ENCODE measurements at places on chromosomes 12 and 14.

DNA sequence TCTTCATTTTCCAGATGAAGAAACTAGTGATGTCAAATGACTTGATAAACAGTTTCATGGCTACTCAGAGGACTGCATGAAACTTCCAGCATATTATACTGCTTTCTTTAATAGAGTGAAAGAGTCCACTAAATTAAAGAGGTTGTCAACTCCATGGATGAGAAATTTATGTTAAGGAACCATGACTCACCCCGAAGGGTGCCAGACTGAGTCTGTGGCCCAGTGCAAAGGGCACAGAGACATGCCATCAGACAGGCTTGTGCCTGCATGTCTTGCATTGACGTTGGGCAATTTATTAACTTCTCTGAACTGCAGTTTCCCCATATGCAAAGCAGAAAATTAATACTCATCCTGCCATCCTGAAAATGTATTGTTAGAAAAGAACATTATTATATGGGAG is 382.4 kb downstream of the APAF1 start:
- DNase-seq: no peak

DNA sequence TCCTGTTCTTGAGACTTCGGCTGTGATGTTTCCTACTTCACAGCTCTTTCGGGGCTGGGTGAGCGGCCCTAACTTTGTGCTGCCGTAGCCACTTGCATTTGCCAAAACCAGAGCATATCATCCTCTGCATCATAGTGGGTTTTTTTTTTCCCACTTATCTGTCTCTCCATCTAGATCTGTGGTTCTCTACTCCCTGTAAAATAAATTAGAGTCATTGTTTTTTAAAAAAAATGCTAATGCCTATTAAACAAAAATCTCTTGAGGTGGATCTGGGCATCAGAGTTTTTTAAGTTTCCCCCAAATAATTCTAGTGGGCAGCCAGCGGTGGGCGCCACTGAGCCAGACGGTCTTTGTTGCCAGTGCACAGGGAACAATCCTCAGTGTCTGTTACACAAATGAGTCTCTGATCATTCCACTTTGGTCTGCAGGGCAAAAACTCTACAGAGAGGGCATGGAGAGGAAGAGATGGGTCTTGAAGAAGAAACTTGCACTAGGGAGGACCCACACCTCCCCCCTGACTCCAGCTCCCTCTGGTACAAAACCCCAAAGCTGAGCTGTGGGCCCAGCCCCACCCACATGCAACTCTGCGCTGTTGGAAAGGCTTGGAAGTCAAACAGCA is 62.4 kb upstream of the BCL2L14 start:
- no peak for DNase-seq

DNA sequence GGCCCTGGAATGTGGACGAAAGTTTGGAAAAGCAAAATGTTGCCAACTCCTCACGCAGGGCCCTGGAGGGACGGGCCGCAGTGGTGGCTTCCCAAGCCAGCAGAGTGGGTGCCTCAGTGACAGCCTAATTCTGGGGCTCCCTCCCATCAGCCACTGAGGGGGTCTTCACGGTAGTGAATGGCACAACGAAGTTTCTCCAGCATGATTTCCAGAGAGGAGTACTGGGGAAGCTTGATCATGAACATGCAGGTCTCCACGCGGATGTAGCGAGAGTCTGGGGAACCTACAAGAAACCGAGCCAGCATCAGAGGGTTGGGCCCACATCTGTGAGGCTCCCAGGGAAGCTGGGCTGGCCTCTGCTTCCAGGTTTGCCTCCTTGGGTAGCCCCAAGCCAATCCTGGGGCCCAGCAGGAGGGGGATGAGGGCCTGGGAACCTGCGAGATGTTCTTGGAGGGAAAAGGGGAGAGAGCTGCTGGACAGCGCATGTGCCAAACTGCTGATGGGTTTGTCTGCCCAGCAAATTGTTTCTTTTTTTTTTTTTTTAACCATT is 37.0 kb downstream of the TRAFD1 start:
- no peak for DNase-seq

- no peak for DNase-seq
Measured at GRCh38 chr12:25801734-25802133, 156.7 kb upstream of the RASSF8 start.

GRCh38 chr12:57451233-57451778 is 3.8 kb upstream of the INHBE start:
- DNase-seq: no peak

DNA sequence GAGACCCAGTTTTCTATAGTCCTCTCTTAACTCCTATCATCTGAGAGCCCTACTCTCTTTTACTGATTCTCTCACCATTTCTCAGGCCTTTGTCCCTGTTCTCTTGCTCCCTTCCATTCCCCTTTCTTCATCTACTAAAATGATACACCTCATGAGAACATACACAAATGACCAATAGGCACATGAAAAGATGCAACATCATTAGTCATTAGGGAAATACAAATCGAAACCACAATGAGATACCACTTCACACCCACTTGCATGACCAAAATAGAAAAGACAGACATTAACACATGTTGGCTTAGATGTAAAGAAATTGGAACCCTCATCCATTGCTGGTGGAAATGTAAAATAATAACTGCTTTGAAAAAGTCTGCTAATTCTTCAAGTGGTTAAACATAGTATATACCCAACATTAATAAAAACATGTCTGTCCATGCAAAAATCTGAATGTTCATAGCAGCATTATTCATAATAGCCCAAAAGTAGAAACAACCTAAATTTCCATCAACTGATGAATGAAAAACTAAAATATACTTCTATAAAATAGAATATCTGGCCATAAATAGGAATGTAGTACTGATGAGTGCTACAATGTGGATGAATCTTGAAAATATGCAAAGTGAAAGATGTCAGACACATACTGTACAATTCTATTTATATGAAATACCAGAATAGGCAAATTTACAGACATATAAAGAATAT is 66.0 kb downstream of the DENND5B start:
- DNase-seq: no peak

DNA sequence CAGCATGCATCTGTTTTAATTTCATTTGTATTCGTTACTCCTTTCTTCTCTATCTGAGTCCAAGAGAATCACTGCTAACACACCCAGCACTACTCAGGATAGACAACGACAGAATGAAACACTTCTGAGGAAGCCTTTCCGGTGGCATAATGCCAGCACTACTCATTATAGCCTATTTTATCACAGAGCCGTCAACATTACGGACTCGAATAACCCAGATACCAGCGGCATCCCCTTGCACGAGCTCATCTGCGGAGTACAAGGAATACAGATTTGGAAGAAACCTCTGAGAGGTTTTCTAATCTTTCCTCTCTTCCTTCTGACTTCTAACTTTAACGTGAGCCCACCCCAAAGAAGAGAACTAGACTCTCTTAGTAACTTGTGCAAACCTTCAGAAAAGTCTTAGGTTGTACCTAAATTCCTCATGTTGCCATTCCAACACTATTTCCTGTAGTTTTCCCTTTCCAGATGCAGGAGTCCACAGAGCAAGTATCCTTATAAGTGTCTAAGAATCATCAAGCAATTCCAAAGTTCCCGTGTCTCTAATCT is 248.1 kb downstream of the APAF1 start:
- DNase-seq: no peak
